ENCODE measurements at places on chromosomes 2 and 18. TPM values are rescaled to one million over a fixed set of nuclear protein-coding genes. Genes with fewer than 3 reads are reported as not detected.

Gene GPBAR1
- total RNA-seq: 2.2 TPM

Gene TCF23
- not detected for total RNA-seq

Gene ATP6V1B1
- not detected for total RNA-seq

Gene FSIP2
- total RNA-seq: 0.38 TPM

Gene G6PC2
- total RNA-seq: not detected

Gene CPO
- total RNA-seq: not detected

Gene NMUR1
- total RNA-seq: 0.27 TPM

Gene FEV
- not detected for total RNA-seq

Gene RHBDD1
- total RNA-seq: 29.7 TPM

Gene HOXD3
- not detected for total RNA-seq

Gene LIMS2
- total RNA-seq: 2.9 TPM

Gene RFX8
- not detected for total RNA-seq

Gene IL1RL2
- not detected for total RNA-seq

Gene NIFK
- 43.0 TPM for total RNA-seq

Gene WIPF1
- total RNA-seq: 282 TPM

Gene RNF138
- 219 TPM for total RNA-seq

Gene SLC39A6
- 14.4 TPM for total RNA-seq

Gene ABCB11
- total RNA-seq: not detected

Gene ALPI
- not detected for total RNA-seq

Gene INHA
- total RNA-seq: not detected

Gene GAL3ST2
- total RNA-seq: 0.81 TPM

Gene SLC5A7
- total RNA-seq: not detected

Gene HOXD13
- not detected for total RNA-seq

Gene FAM110C
- total RNA-seq: 0.41 TPM

Gene TSHZ1
- 23.4 TPM for total RNA-seq

Gene RPS27A
- 2,135 TPM for total RNA-seq

Gene MAPRE3
- total RNA-seq: 2.6 TPM

Gene SULT1C2
- not detected for total RNA-seq

Gene ZNF396
- not detected for total RNA-seq

Gene SERPINB2
- total RNA-seq: not detected

Gene GAREM2
- 4.8 TPM for total RNA-seq

Gene LIPT1
- 9.7 TPM for total RNA-seq

Gene COL4A3
- total RNA-seq: 0.47 TPM

Gene OTOS
- not detected for total RNA-seq

Gene ZNF892
- 0.71 TPM for total RNA-seq

Gene NCKAP5
- not detected for total RNA-seq

Gene SLC23A3
- 0.73 TPM for total RNA-seq

Gene PDE1A
- not detected for total RNA-seq

Gene CFAP65
- total RNA-seq: not detected

Gene MYOM1
- 3.3 TPM for total RNA-seq

Gene FBXO15
- total RNA-seq: 1.0 TPM

Gene TPRKB
- 19.8 TPM for total RNA-seq

Gene FIGN
- total RNA-seq: not detected

Gene DTNB
- 33.2 TPM for total RNA-seq

Gene SETBP1
- total RNA-seq: 2.1 TPM

Gene DYSF
- total RNA-seq: 4.6 TPM

Gene IFT172
- 17.2 TPM for total RNA-seq

Gene CYB5A
- total RNA-seq: 5.9 TPM

Gene ABCG5
- total RNA-seq: not detected

Gene CFAP210
- 0.95 TPM for total RNA-seq

Gene VWC2L
- total RNA-seq: not detected

Gene ACADL
- not detected for total RNA-seq

Gene INPP5D
- total RNA-seq: 105 TPM

Gene KLHL14
- total RNA-seq: 0.17 TPM

Gene HOXD11
- total RNA-seq: not detected
